ENCODE measurements at places on chromosomes 1 and 21. TPM values are rescaled to one million over a fixed set of nuclear protein-coding genes. Genes with fewer than 3 reads are reported as not detected.

CAMTA1 gene
- 69.2 TPM for total RNA-seq

OPRD1 gene
- total RNA-seq: 0.79 TPM

ANKRD35 gene
- 0.07 TPM for total RNA-seq

VASH2 gene
- 10.0 TPM for total RNA-seq

GRCh38 chr21:26107429-26107828 lies 63.1 kb downstream of the APP start:
- DNase-seq: no peak

DNA sequence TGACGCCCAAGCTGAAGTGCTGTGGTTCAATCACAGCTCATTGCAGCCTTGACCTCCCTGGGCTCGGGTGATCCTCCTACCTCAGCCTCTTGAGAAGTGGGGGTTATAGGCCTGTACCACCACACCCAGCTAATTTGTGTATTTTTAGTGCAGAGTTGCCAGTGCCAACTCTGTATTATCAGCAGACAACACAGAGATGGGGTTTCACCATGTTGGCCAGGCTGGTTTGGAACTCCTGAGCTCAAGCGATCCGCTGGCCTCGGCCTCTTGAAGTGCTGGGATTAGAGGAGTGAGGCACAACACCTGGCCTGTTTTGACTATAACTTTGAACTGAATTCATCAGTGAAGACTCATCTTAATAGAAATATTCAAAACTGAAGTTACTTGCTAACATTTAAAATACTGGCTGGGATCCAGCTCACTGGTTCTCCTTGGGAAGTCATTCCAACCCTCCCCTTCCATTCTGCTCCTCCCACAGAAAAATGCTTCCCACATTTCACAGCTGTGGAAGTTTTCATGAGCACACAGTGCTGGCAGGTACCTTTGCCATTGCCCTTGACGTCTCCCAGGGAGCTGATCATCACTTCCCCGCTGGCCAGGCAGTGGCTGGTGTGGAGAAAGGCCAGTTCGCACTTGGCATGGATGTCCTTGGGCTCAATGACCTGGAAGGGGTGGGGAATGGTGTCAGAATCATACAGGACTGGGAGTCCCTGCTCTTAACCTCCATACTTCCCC lies 4.7 kb downstream of the SELENBP1 start:
- DNase-seq: no peak

DNA sequence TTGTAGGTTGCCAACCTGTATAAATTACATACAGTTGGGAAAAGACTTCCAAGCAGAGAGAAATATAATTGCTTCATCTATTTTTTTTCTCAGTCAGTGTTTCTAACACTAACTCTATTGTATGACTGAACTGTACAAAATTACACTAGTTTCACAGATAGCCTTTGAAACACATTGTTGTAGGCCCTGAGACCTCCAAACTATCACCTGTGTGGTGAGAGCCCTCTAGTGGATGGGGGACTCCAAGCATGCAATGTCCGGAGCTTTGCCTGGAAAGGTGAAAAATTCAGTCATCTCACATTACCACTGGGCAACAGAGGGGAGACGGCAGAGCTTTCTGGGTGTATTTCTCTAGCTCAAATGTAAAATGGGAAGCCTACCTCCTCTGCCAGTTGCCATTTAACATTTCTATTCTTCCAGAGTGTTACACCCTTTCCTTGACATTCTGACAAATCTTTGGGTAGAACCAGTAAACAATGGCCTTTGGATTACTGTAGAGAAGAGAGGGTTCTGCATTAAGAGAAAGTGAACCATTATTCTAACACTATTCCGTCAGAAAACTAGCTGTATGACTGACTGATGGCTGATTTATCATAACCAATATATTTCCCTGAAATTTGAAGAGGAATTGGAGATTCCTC lies 212.2 kb downstream of the LYPLAL1 start:
- peak; percentile 36 for DNase-seq

- no peak for DNase-seq
These were observed 83.4 kb downstream of the ADSS2 start for GRCh38 chr1:244368279-244368678.

DNA sequence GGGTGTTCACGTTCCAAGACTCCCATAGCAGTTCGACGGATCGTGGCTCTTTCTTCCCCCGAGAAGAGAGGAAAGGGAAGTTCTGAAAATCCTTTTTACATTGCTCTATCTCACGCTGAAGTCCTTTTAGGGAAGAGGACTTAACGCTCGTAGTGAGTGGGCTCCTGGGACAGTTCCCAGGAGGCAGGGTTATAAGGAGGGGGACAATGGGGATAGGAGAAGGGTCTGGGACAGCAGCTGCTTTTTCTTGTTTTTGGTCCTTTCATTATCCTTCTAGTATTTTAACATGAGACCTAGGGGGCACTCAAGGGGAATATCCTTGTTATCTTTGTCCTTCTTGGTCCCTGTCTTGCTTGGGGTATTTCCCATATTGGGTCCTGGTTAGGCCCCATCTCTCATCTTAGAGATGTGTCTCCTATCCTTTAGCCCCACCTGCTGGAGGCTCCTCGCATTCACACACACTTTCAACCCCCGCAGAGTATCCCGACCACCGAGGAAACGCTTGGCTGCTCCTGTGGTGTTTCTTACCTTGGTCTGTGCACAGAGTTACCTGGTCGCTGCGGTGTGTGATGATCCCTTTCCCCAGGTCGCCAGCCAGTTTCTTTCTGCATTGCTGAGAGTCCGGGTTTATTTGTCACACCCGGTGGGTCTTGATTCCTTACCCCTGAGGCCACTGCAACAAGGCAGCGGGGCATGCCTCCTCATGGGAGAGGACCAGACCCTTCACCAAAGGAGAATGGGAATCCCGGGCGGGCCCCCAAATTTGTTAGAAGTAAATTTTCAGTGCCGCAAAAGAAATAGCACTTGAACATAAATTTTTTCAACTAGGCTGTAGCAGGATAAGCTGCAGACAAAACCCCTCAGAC lies 29.7 kb downstream of the SCCPDH start:
- peak; percentile 23 for DNase-seq

DNA sequence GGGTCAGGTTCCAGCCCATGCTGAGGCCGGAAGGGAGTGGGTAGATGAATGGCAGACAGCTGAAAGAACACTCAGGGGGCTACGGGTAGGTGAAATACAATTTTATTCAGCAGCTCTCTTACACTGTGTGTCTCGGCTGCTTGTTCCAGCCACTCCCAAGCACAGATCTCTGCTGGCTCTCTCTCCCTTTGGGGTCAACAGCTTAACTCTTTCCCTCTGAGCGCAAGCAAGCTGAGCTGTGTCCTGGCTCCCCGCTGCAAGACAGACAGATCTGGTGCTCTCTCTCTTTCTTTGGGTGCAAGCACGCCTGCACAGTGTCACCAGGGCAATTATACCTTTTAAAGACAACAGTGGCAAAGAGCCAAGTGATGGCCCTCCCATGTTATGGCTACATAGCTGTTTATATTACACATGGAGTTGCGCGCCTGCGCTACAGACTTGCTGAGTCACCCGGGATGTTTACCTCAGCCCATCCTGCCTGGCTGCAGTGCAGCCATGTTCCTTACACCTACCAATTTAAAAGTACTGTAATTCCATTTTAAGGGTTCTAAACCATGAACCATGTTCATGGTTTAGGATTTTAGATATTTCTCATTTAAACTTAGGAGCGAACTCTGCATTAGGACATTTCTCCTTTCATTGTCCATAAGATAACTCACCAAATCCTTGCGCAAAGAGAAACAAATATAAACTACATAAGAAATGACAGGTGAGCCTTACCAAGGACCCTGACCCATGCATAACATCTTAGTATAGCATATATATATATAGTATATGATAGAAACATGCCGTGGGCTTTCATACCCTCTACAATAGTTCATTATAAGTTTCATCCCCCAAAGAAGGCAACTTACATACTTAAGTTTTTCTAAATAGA lies 396.5 kb downstream of the SMYD3 start:
- DNase-seq: peak; percentile 54

- DNase-seq: no peak
These were observed 69.4 kb downstream of the CACHD1 start for GRCh38 chr1:64539289-64539688.

- DNase-seq: no peak
These were observed 209.5 kb upstream of the POU3F1 start for GRCh38 chr1:38256072-38256471.
